ENCODE measurements at places on chromosomes 5 and 9.

GRCh38 chr5:68424799-68425537 is 209.4 kb downstream of the PIK3R1 start:
- DNase-seq: peak; percentile 37

GRCh38 chr5:68932830-68933434 is 160.9 kb upstream of the SLC30A5 start:
- no peak for DNase-seq

GRCh38 chr9:111948951-111949350 is 52.3 kb downstream of the UGCG start:
- no peak for DNase-seq

GRCh38 chr9:86022687-86023266 is 76.6 kb downstream of the GOLM1 start:
- peak; percentile 8 for DNase-seq

DNA sequence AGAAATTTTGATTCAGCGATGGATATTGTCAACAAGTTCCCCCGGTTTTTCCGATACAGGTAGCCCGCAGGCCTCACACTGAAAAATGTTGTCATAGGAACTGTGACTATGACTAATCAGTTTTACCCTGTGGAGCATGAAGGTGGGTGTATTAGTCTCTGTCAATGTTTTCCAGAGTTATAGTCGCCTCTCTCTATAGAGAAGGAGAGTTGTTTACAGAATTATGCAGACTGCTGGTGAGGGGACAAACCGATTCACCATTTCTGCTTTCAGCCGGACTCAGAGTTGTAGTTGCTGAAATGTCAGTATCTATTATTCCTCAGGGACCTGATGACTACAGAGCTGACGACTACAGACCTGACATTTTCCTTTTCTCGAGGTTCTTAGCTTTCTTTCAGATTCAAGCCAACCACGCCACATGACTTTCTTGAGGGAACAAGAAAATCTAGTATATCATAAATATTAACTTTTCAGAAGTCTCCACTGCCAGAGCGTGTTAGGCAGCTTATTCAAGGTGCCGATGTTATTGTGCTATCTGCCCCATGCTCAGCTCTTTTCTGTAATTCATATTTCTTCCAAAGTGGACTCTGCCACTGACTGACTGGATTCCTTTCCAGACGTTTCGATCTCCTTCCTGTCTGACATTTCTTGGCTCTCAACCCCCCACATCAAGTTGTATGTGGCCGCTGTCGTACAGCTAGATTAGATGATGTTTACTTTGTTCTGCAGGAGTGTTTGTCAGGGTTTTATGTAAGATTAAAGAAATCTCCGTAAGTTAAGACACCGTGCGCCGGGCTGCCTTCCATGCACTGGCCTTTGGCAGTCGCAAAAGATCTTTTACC is 178.1 kb downstream of the FGF1 start:
- no peak for DNase-seq

All from stimulated activated naive CD4-positive, alpha-beta T cell (primary cell).